CD8-positive, alpha-beta memory T cell (primary cell): ENCODE measurements at places on chromosomes 13 and 19.
A peak's percentile ranks its signal among the peaks of the same experiment; 100 is the strongest.

DNA sequence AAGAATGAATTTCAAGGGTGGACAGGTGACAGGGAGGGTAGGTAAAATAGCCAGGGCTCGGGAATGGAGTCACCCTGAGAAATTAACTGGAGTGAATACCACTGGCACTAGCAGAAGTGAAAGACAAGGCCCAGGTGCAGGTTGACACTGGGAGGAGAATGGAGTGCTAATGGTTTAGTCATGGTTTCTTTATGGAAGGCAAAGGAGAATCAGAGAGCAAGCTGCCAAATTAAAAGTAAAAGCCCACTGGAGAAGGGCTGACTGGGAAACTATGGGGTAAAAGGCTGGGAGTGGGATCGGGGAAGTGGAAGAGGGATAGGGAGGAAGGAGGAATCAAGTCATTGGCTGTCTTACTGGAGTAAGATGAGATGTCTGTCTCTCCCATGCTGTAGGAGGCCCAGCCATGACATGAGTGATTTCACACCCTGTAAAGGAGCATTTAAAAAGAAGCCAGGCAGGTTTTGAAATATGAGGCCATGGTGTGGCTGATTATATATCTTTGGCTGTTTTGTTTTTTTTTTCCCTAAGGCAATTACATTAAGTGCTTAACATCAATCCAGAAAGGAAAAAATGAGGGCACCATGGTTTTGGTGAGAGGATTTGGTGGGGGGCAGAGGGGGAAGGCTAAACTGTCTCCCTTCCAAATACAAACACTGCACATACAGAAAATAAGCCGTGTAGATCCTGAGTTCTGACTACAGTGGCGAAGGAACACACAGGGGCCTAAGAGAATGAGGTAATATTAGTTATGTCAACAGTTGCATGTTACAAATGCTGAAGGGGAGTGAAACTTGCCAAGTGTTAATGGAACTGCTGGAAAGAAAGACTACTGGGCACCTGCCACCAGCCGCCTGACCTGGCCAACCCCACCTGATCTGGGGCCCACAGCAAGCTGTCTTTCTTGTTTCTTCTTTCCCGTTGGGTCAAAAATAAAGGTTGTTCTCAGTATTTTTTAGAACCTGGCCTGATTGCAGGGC is 183.5 kb upstream of the TSC22D1 start:
- no peaks in the 10 kb centered on the region for H3K36me3 ChIP-seq
- H3K27me3 ChIP-seq = no peaks in the 10 kb centered on the region
- DNase-seq = no peak
- H3K4me1 ChIP-seq = no peaks in the 10 kb centered on the region
- no peak overlapping the region for H3K4me3 ChIP-seq

DNA sequence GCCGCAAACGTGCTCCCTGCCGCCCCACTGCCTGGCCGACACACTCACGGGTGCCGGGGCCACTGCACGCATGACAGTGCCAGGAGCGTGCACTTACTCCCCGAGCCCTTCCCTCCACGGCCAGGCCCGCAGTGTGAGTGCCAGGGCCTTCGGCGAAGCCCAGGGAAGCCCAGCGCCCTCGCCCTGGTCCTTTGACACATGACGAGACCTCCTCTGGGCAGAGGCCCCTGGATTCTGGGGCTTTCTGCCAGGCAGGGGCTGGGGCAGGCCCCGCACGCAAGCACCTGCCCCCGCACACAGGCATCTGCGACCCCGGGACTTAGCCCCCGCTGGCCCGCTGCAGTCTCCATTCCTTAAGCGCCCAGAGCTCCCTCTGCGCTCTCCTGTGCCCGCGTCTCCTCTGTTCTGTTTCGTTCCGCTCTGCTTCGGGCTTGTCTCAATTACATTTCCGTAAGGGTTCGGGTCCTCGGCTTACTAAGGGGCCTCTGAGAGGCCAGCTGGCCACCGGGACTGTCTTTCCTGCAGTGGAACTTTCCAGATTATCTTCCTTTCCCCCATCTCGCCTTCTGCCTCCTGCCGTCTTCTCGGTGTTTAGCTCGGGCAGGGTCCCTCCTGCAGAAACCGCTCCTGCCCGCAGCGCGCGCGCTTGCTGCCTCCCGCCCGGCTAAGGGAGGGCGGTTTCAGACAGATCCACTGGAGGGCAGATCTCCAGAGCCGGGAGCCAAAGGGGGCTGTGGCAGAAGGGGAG is 98.8 kb downstream of the ING1 start:
- no peak overlapping the region for H3K4me3 ChIP-seq
- H3K4me1 ChIP-seq = no peaks in the 10 kb centered on the region
- no peaks in the 10 kb centered on the region for H3K36me3 ChIP-seq
- no peaks in the 10 kb centered on the region for H3K27me3 ChIP-seq

DNA sequence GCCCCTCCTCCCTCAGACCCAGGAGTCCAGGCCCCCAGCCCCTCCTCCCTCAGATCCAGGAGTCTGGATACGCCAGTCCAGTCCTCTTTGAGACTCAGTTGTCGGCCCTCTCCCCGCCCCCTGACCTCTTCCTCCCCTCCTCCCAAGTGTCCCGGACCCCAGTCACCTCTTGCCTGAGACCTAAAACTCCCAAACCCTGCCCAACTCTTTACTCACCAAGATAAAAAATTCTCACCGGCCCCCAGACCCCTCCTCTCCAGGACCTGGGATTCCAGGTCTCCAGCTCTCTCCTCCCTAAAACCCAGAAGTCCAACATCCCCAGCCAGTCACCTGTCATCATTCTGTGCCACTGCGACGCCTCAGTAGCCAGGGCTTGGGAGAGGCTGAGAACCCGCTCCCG is 1.4 kb upstream of the HSD17B14 start:
- H3K27me3 ChIP-seq = peaks cover 8% of the 10 kb centered on the region
- H3K27ac ChIP-seq = no peak overlapping the region
- DNase-seq = no peak
- peaks cover 23% of the 10 kb centered on the region for H3K4me1 ChIP-seq

- no peaks in the 10 kb centered on the region for H3K4me1 ChIP-seq
- H3K4me3 ChIP-seq = no peak overlapping the region
- DNase-seq = no peak
- no peaks in the 10 kb centered on the region for H3K27me3 ChIP-seq
- H3K27ac ChIP-seq = no peak overlapping the region
- no peaks in the 10 kb centered on the region for H3K36me3 ChIP-seq
These were observed 6.3 kb downstream of the SLC7A10 start for GRCh38 chr19:33219261-33219815.

GRCh38 chr19:32041681-32042292 is 303.6 kb upstream of the ZNF507 start:
- no peaks in the 10 kb centered on the region for H3K27me3 ChIP-seq
- H3K4me3 ChIP-seq = no peak overlapping the region
- no peak for DNase-seq
- H3K36me3 ChIP-seq = no peaks in the 10 kb centered on the region

DNA sequence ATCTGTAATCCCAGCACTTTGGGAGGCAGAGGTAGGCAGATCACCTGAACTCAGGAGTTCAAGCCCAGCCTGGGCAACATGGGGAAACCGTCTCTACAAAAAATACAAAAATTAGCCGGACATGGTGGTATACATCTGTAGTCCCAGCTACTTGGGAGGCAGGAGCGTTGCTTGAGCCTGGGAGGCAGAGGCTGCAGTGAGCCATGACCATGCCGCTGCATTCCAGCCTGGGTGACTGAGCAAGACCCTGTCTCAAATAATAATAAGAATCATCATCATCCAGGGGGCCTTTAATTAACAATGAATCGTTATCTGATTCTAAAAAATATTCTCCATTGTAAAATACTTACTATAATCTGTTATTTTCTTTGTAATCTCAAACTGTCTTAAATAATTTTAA is 283.4 kb downstream of the DACH1 start:
- H3K4me1 ChIP-seq = no peaks in the 10 kb centered on the region
- no peak for DNase-seq
- H3K36me3 ChIP-seq = no peaks in the 10 kb centered on the region

- no peak for DNase-seq
- H3K4me1 ChIP-seq = peaks cover 8% of the 10 kb centered on the region
- H3K36me3 ChIP-seq = no peaks in the 10 kb centered on the region
- H3K4me3 ChIP-seq = no peak overlapping the region
- no peak overlapping the region for H3K27ac ChIP-seq
These were observed 51.0 kb downstream of the WDFY2 start for GRCh38 chr13:51635137-51635878.

DNA sequence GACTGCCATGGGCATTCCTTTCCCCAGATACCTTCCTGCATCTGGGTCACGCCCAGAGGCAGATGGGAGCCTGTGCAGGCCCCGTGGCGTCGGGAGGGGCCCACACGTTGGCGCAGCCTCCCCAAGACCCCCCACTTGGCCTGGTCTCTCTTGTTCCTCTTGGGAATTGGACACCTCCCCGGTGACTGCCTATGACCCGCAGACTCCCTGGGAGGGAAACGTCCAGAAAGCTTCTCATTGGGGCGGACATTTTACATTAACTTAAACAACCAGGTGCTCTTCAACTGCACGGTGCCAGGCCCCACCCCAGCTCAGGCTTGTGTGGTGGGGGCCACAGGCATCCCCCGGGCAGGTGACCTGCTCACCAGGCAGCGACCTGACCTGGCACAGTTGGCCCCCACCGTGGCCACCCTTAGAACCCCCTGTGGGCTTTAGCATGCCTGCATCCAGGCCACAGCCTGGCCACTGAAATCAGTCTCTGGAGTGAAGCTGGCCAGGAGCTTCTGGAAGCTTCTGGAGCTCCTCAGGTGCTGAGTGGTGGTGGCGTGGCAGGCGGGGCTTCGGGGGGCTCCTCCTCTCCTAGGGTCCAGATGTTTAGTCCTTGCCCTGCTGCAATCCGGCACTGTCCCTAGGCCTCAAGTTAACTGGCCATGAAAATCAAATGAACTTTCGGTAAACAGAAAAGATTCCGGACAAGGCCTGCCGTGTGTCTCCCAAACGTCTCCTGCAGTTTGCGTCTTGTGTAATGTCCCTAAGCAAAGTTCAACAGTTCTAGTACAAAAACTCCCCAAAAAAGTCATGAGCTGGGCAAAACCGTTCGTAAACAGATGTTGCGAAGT is 8.5 kb upstream of the PROZ start:
- DNase-seq = no peak
- H3K27me3 ChIP-seq = no peaks in the 10 kb centered on the region
- no peaks in the 10 kb centered on the region for H3K36me3 ChIP-seq
- peaks cover 14% of the 10 kb centered on the region for H3K4me1 ChIP-seq

GRCh38 chr13:48720621-48721020 is 66.9 kb downstream of the CYSLTR2 start:
- no peak overlapping the region for H3K27ac ChIP-seq
- no peak for DNase-seq

GRCh38 chr19:6088602-6089049 is 21.7 kb downstream of the RFX2 start:
- DNase-seq = no peak
- H3K4me3 ChIP-seq = no peak overlapping the region
- H3K4me1 ChIP-seq = peaks cover 22% of the 10 kb centered on the region
- no peaks in the 10 kb centered on the region for H3K27me3 ChIP-seq
- no peaks in the 10 kb centered on the region for H3K36me3 ChIP-seq
- H3K27ac ChIP-seq = no peak overlapping the region

- no peak overlapping the region for H3K4me3 ChIP-seq
- no peak overlapping the region for H3K27ac ChIP-seq
- no peak for DNase-seq
- no peaks in the 10 kb centered on the region for H3K36me3 ChIP-seq
These were observed 211.9 kb downstream of the NALCN start for GRCh38 chr13:101204270-101205020.

- no peaks in the 10 kb centered on the region for H3K36me3 ChIP-seq
- peak overlapping the region; percentile 47 for H3K4me3 ChIP-seq
- H3K27me3 ChIP-seq = no peaks in the 10 kb centered on the region
- peak; percentile 35 for DNase-seq
- H3K27ac ChIP-seq = peak overlapping the region; percentile 74
These were observed 722 bp downstream of the PKN1 start for GRCh38 chr19:14433554-14434501.

- H3K4me1 ChIP-seq = peaks cover 13% of the 10 kb centered on the region
- H3K27ac ChIP-seq = no peak overlapping the region
- H3K36me3 ChIP-seq = no peaks in the 10 kb centered on the region
- H3K4me3 ChIP-seq = no peak overlapping the region
These were observed 849 bp downstream of the GAS6 start for GRCh38 chr13:113862931-113863523.

DNA sequence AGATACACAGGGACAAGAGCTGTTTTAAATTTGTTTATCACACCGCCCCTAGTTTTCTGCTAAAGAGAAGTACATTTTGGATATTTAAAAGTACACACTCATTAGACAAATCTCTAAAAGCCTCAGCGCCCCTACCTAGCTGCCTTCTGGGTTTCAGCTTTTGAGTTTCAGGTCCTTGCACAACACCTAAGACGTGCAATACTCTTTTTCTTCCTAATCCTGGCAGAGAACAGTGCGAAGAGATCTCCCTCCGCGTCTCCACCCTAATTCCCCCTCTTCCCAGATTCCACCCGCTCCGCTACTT is 421 bp upstream of the KLF5 start:
- H3K4me1 ChIP-seq = peaks cover 8% of the 10 kb centered on the region
- no peak overlapping the region for H3K27ac ChIP-seq
- H3K27me3 ChIP-seq = peaks cover 14% of the 10 kb centered on the region

GRCh38 chr19:11347546-11348039 is 1.3 kb downstream of the CCDC159 start:
- H3K27me3 ChIP-seq = no peaks in the 10 kb centered on the region
- no peaks in the 10 kb centered on the region for H3K36me3 ChIP-seq

DNA sequence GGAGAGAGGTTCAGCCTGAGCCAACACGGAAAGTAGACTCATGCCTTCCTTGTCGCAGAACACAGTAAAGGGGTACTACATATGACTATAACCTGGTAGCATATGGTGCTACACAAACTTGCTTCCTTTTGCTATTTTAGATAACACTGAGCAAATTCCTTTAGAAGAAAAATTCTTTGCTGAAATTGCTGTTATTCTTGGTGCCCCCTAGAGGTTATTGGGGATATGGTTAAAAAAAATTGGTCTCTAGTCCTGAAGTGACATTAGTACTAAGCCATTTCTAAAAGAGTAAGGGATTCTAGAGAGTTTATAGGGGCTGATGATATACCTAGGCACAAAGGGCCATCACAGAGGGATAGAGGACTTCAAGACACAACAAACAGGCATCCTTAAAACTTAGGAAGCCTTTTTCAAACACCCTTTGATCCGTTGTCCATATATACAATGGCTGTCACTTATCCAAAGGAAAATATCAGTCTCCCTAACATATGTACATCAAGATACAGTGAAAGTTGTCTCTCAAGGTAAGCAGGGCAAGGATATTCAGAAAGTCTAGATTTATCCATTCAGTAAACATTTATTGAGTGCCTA is 13.9 kb upstream of the HS6ST3 start:
- H3K4me1 ChIP-seq = no peaks in the 10 kb centered on the region
- no peak overlapping the region for H3K27ac ChIP-seq
- DNase-seq = no peak
- H3K36me3 ChIP-seq = no peaks in the 10 kb centered on the region
- no peak overlapping the region for H3K4me3 ChIP-seq

- no peaks in the 10 kb centered on the region for H3K27me3 ChIP-seq
- H3K27ac ChIP-seq = no peak overlapping the region
- no peaks in the 10 kb centered on the region for H3K36me3 ChIP-seq
- no peak overlapping the region for H3K4me3 ChIP-seq
These were observed 401.2 kb downstream of the IRS2 start for GRCh38 chr13:109385242-109385560.

- no peak overlapping the region for H3K4me3 ChIP-seq
- H3K27me3 ChIP-seq = no peaks in the 10 kb centered on the region
- no peaks in the 10 kb centered on the region for H3K36me3 ChIP-seq
- DNase-seq = no peak
These were observed 1.6 kb downstream of the KIR3DL1 start for GRCh38 chr19:54817670-54818536.

- peak overlapping the region; percentile 83 for H3K27ac ChIP-seq
- peak overlapping the region; percentile 92 for H3K4me3 ChIP-seq
- H3K36me3 ChIP-seq = no peaks in the 10 kb centered on the region
- H3K27me3 ChIP-seq = no peaks in the 10 kb centered on the region
- DNase-seq = peak; percentile 42
These were observed 767 bp upstream of the GADD45B start for GRCh38 chr19:2475018-2475701.
